Suprapubic skin (tissue), 4 donors: ENCODE measurements at places on chromosomes 1 and 21.

GRCh38 chr1:241823925-241824324 lies 24.1 kb upstream of the EXO1 start:
- DNase-seq: no peak

GRCh38 chr1:39648496-39648895 lies 9.1 kb upstream of the HEYL start:
- DNase-seq: no peak

DNA sequence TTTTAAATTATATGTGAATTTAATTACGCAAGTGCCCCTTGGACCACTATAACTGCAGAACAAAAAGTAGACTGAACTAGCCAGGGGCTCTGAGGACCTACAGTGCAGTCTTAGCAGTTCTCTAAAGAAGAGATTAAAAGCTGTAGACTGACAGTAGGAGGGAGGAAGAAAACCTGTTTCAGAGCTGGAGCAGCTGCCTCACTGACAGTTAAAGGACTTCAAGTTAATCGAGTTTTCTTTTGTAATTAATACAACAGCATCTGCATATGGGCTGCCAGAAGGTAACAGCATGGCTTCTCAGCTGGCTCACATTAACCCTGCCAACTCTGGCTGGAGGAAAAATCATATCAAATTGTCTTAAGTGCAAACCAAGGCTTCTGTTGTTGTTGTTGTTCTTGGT lies 19.9 kb downstream of the DSTYK start:
- DNase-seq: no peak

DNA sequence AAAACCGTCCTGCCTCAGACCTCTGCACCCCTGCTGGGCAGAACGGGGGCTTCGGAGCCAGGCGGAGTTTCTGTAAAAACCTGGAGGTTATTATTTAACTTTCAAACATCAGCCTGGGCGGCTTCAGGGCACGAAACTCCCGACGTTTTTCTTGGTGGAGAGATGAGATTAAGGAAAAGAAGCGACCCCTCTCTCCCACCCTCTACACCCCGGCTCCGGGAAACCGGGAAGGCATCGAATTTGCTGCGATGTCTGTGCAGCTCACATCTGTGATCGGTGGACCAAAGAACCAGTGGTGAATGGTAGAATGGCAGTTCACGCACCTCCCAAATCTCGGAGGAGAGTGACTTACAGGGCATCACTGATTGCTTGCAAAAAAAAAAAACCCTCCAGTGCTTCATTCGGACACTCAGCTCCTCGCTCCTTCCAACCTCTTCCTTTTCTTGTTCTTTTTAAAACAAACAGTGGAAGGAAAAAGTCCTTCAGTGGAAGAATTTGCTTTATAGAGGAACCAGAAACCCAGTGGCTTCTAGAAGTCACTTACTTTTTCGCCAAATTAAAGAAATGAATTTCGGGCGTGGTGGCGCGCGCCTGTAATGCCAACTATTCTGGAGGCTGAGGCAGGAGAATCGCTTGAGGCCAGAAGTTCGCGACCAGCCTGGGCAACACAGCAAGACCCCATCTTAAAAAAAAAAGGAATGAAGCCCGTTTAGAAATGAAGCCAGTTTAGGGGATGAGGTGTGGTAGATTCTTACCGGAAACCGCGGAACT lies 884 bp downstream of the PHACTR4 start:
- peak; percentile 64 for DNase-seq

GRCh38 chr1:189021577-189021976 lies 1456.1 kb downstream of the BRINP3 start:
- no peak for DNase-seq

- no peak for DNase-seq
Measured at GRCh38 chr1:236990052-236990445, 14.2 kb downstream of the MT1HL1 start.

GRCh38 chr1:9881838-9882249 lies 28.2 kb downstream of the CTNNBIP1 start:
- DNase-seq: no peak

- no peak for DNase-seq
Measured at GRCh38 chr21:41557884-41558283, 49.9 kb upstream of the TMPRSS2 start.

- DNase-seq: no peak
Measured at GRCh38 chr1:174005032-174005431, 17.1 kb downstream of the RC3H1 start.

DNA sequence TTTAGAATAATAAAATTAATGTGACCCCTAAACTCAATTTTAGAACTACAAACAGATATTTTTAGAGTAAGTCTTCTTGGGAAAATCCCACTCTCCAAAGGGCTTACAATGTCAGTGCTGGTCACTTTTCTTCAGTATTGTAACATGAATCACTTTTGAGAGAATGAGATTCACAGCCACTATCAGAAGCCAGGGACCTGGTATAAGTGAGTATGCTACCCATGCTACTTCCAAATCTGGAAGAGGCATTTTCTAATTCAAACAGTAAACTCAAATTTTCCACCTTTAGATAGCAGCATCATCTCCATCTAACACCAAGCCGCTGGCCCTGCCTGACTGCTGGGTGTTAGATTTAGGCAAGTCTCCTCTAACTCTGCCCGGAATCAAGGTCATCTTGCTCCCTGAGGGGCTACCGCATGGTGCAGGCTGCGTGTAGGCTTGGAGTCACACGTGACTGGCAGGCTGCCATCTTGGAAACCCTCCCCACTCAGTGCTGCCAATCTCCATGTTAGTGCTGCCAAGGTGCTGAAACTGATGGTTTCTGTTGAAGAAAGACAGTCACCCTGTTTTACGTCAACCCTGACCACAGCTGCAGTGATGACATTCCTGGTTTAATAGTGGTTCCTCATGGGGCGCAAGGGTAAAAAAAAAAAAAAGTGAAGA lies 882.9 kb upstream of the B3GALT2 start:
- DNase-seq: no peak

DNA sequence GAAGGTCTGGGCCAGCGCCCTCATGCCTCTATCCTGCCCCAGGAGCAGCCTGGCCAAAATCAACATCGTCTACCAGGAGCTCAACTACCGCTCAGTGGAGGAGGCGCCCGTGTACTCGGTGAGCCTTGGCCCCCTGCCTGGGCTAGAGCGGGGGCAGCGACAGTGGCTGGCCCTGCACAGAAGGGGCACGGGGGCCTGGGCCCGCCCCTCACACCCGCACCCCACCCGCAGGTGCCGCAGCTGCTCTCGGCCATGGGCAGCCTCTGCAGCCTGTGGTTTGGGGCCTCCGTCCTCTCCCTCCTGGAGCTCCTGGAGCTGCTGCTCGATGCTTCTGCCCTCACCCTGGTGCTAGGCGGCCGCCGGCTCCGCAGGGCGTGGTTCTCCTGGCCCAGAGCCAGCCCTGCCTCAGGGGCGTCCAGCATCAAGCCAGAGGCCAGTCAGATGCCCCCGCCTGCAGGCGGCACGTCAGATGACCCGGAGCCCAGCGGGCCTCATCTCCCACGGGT lies 10.8 kb downstream of the SCNN1D start:
- no peak for DNase-seq

DNA sequence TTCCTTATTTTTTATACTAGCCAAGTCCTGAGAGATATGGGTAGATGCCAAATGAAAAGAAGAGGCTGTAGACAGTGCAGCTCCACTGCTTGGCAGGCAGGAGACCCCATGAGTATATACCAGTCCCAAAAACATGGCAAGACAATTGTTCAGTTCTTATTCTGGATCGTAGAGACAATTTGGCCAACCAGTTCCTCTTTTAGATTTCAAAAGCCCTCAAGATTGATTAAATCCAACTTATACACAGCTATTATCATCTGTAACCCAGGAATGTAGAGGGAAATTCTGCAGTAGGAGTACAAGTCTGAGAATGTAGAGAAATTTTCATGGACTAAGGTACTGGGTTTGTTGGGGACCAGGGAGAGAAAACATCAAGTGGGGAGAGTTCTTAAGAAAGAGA lies 50.3 kb downstream of the ATP6V1G3 start:
- no peak for DNase-seq

DNA sequence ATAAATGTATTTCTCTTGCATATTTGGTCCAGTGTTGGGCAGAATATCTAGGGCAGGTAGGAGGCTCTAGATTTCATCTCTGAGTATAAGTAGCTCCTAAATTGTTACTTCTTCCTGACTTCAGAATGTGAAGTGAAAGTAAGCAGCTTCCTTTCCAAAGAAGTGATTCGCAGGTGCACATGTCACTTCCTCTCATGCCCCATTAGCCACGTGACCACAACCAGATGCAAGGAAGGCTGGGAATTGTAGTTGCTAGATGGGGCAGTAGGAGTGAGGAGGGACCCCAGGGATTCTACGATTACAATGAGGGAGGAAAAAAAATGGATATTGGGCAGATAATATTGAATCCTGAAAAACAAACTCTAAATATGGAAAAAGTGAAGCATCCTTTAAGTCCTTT lies 113.2 kb upstream of the CYYR1 start:
- no peak for DNase-seq

- DNase-seq: no peak
Measured at GRCh38 chr1:18336801-18337200, 143.9 kb upstream of the KLHDC7A start.

DNA sequence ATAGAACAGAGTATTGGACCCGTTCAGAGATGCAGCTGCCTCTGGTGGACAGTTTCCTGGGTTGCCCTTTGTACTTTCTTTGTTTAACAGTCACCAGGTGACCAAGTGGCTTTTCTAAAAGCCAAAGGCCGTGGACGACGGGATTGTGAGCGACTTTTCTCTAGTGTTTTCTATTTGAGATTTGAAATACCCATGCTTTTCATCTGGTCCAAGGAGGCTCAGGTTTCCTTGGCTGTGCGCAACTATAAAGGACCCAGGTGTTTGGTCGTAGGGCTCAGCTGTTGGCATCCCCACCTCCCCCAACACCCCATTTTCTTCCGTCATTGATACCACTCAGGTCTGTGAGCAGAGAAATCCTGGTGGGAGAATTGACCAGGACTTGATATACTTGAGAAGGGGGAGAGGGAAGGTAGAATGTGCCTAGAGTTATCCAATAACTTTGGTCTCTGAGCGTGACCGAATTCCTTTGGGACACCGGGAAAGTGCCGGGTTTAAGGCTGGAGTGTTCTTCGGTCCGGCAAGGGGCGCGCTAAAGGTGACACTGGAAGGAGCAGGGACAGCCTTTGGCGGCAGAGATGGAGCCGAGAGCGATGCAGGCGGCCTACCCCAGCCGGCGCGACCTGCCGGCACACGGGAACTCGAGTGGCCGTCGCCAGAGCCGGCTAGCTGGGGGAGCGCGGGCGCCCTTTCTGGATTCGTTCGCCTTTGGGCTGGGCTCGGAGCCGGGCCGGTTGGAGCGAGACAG lies 83.4 kb upstream of the BMP8A start:
- no peak for DNase-seq

- DNase-seq: no peak
Measured at GRCh38 chr1:204128464-204128963, 23.3 kb downstream of the ETNK2 start.

- DNase-seq: no peak
Measured at GRCh38 chr1:66350001-66350547, 183.9 kb upstream of the SGIP1 start.

GRCh38 chr21:23729331-23729730 lies 1878.0 kb downstream of the MRPL39 start:
- no peak for DNase-seq

GRCh38 chr1:1631782-1632420 lies at the start of gene MMP23B:
MMP23B (plus strand) TSS chr1:1632173; CDS start chr1:1632219, 46 bp downstream.
- peak; percentile 73 for DNase-seq

DNA sequence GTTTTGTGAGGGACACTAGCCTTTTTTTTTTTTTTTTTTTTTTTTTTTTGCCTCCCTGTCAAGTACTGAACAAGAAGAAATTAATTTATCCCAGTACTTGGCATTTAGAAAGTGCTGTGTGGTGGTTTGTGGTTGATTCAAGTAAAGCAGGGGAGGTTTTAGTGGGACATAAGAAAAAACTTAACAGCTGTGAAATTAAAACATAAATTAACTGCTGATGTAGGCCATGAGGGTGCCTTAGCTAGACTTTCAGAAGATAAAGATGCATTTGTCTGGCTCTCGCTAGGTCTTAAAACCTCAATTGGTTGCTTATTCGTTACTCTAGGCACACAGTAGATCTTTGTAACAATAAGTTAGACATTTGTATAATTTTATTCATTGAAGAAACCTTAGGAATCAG lies 52.3 kb downstream of the SPATA46 start:
- no peak for DNase-seq

- no peak for DNase-seq
Measured at GRCh38 chr1:19577036-19577435, 67.1 kb upstream of the NBL1 start.

DNA sequence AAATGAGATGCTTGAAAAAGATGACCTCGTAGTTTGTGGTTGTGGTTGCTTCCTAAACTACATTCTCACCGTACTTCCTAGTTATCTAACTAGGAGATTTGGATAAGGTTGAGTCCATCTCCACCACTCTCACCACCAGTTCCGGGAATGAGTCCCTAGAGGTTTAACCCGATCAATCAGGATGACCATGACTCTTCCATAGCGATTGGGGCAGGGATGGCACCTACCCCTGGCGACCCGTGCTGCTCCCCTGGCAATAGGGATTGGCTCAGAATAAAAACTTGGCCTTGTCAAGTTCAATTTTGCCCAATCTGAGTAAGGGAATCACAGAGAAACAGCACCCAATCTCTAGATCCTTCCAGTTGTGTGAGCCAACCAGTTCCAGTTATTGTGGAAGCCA lies 2.7 kb upstream of the MIS18A start:
- no peak for DNase-seq

GRCh38 chr21:34077888-34078287 lies 4.5 kb downstream of the MRPS6 start:
- no peak for DNase-seq

- no peak for DNase-seq
Measured at GRCh38 chr1:29436181-29436785, 200.0 kb downstream of the PTPRU start.

DNA sequence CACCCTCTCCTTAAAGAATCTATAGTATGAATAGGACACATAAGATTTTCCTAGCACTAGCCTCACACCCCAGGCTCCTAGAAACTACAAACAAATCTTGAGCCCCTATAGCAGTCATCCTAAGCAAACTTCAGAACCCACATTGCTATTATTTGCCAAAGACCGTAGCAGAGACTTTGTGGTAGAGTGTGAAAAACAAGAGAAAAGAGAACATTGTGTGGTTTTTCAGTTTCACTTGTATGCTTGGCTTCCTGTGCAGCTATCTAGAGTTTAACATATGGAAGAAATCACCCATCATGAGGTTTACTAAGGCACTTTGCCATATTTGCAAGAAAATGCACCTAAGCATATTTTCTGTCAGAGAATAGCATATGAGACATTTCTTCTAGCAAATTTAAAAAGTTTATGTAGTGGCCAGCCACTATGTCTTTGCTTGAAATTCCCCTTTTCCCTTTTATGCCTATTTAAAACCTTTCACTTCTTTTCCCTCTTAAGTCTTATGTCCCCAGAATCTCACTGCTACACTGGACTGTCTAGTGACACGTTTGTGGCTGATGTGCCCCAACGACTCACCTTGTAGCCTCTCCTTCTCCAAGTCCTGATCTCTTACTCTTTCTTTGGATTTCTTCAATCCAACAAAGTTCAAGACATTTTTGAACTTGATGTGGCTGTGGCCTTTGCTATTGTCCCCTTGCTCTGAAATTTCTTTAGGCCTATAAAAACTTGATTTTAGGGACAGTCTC lies 25.6 kb downstream of the CCDC190 start:
- DNase-seq: no peak

GRCh38 chr1:207825719-207826556 lies 74.1 kb downstream of the CD46 start:
- peak; percentile 88 for DNase-seq

GRCh38 chr1:11384170-11384554 lies 94.8 kb upstream of the DISP3 start:
- DNase-seq: no peak
